ENCODE measurements at places on chromosomes 16 and 17. TPM values are rescaled to one million over a fixed set of nuclear protein-coding genes. Genes with fewer than 3 reads are reported as not detected.

Gene VTN
- total RNA-seq: 1.8 TPM

Gene STAT3
- total RNA-seq: 241 TPM

DNA sequence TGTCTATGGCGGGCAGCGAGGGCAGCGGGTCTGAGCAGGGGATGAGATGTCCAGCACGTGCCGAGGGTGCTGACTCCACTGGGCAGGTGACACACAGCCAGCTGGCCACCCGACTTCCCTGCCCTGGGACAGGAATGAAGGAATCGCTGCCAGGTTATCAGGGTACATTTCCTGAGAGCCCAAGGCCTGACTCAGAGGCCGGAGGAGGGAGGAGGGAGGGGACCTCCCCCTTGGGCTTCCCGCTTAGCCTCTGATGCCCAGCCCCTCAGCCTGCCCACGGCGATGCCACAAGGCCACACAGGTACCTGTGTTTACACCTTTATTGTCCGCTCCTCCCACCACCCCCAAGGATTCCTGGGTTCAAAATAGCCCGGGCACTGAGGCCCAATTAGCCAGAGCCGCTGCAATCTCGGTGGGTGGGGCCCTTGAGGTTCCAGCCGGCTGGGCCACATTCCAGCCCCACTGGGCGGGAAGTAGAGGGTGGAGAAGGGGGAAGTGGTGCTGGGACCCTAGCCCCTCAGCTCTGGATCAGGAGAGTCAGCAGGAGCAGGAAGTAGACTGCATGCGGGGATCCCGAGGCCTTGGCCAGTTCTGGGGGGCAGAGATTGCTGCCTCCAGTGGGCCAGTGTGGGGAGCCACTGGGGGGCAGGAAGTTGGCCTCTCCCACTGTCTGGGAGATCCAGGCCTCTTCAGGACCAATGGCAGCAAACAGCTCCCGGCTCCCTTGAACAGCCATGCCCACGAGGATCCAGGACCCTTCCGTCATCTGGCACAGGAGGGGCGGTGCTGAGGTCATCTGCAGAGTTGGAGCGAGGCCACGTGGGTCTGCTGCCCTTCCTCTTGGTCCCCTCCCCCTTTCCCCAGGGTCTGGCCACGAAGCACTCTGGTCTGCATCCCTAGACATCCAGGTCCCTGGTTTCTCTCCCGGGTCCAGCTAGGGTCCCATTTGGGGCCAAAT, 3.4 kb upstream of the PRSS8 start:
- DNase-seq: peak; percentile 84

DNA sequence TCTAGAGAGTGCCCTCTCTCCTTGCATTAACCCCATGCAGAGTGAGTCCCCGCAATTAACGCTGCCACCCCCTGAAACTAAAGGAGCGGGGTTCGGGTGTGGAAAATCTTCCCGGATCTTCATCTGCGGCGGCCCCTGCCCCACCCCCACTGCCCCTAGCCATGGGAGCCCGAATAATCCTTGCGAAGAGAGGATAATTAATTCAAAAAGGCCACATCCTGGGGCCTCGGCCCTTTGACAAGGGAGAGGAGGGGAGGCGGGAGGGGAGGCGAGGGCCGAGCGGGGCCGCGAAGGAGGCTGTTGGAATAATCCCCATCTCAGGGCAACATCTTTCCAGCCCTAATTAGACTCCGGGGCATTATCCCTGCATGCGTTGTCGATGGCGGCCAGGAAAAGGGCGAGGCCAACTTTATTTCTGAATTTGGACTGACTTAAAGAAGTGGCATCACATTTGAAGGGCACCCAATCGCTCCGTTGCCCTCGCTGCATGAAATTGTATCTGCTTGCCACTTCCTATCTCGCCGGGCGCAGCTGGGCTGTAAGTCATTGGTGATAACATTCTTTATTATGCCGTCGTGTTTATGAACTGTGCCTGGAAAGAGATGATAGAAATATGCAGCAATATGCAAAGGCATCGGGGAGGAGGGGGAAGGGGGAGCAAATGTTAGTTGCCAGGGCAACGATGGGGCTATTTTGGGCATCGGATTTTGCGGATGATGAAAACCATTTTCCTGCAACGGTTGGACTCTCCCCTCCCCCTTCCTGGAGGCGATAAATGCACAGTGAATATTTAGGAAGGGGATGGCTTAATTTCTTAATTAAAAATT, 387.1 kb upstream of the TNRC6C start:
- DNase-seq: peak; percentile 68

DNA sequence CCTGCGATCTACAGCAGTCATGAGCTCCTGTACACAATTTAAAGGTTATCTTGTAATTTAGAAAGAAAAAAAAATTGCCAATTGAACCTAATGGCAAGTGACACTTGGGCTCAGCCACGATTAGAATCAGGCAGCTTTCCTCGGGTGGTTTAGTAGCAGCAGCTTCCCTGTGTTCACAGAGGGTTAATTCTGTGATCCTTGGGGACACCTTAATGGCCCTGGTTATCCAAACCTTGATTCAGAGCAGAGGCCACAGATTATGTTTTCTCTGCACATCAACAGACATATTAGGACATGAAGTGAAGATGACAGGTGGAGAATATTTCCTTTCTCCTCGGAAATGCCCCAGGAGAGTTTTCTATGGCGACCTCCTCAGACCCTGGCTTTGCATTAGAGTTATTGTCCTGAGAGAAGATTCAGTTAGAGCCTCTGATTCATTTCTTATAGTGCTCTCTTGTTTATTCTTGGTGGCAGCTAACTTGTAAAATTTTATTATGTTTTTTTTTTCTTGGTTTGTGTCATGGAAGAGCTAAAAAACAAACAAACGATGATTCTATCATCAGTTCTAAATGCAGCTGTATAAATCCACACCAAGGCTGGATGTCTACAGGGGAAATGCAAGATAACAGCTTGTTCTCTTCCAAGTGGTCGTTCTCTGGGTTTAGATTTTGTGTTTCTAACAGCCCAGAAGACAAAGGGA, 351.2 kb upstream of the DYNLRB2 start:
- no peak for DNase-seq

Data from posterior vena cava (tissue), 2 donors.